ENCODE measurements at places on chromosomes 6 and 20.

- no peak for DNase-seq
Observed at GRCh38 chr6:96735332-96735731, 101.9 kb downstream of the GPR63 start.

DNA sequence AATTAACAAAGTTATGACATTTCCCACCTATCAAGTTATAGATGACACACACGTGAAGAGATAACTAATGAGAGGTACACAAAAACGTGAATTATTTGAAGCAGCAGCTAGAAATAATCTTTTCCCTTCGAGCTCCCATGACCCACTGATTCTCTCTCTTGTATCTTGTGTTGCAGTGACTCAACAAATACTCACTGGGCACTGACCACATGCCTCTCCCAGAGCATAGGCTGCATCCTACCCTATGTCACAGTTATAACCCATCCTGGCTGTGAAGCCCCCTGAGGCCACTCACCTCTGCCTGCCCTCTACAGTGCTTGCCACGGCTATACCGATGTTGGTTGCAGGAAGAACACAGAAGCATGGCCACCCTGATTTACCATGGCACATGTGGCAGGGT lies 91.8 kb downstream of the INSM1 start:
- DNase-seq, result no peak

DNA sequence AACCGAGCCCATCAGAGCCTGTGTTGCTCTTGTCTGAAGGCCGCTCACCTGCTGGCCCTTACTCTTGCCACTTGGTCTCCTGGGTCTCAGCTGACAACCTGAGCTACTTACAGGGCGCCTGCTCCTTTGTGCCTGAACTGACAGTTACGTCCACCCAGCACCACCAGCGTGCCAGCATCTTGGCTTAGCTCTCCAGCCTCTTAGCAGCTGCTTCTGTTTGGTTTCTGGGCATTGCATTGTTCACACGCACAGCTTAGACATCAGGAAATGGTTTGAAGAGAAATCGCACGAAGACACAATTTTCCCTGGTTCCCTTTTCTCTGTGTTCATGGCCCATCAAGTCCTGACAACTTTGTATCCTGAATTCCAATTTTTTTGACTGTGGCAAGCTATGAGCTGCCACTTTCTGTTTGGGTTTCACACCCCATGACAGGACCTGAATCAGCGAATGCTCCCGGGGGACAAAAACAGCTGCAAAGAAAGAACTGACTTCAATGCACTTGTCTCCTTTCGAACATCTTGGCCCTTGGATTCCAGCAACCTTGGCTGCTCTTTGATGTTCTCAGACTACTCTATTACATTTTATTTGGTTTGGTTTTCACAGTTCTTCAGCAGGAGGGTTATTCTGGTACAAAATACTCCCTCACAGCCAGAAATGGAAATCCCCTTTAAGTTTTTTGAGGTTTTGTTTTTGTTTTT lies 45.2 kb upstream of the LY86 start:
- no peak for DNase-seq

DNA sequence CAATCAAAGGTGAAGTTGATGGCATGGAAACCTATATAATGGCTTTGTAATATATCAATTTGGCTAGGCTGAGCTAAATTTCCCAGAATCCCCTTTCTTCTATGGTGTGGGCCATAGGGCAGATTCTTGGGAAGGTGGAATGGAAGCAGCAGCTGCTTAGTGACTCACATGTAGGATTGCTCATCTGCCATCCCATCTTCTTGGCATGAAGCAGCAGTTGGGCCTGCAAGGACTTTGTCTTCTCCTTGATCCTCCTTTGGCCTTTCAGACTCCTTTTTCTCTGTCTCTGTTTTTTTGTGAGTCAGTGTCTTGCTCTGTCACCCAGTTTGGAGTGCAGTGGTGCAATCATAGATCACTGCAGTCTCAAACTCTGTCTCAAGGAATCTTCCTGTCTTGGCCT lies 52.6 kb upstream of the CEP162 start:
- no peak for DNase-seq

DNA sequence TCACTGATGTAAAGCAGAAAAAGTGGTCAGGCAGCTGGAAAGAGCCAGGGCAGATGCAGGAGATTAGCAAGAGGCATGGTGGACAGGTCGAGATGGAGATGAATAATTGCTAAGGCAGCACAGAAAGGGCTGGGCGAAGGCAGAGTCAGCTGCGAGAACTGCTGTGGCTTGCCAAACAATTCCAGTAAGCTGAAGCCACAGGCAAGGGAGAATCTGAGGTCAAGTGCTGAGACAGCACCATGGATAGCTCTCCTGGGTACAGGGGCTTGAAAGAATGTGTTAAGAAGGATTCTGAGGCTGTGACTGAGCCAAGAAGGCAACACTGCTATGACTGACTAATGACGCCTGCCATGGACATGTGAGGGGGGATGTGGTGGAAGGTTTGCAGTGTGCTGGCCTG lies 220.8 kb upstream of the FOXA2 start:
- DNase-seq, result peak; percentile 41

DNA sequence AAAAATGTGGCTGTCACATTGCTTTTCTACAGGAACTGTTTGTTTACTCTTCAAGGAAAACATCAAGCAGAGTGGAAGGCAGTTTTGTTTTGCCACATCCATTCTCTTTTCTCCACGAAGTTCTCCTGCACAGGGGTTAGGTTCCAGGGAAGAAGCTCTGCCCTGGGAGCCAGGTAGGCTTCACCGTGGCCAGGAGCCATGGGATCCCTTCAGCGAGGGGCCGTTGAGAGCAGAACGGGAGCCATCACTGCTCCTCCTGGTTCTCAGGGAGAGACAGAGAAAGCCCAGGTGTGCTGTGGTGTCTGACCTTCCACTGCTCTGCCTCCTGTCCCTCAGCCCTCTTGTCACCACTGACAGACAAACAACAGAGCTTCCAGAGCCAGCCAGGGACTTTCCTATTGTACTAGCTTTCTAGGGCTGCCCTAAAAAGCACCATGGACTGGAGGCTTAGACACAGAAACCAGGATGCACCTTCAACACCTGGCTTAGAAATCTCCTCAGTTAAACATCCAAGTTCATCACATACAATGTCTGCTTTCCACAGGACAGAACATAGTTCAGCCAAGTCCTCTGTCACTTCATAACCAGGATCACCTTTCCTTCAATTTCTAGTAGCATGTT lies 75.6 kb upstream of the SLC22A23 start:
- DNase-seq, result no peak

GRCh38 chr6:43492673-43493072 lies 15.3 kb downstream of the TJAP1 start:
- no peak for DNase-seq

Data from left cardiac atrium (tissue), 4 donors.